ENCODE measurements at places on chromosomes 3 and 15.
A peak's percentile ranks its signal among the peaks of the same experiment; 100 is the strongest.

- H3K4me1 ChIP-seq, result no peaks in the 10 kb centered on the region
- H3K27me3 ChIP-seq, result peaks cover 3% of the 10 kb centered on the region
- no peak overlapping the region for H3K27ac ChIP-seq
- DNase-seq, result no peak
- no peak overlapping the region for H3K4me3 ChIP-seq
These were observed 227.0 kb downstream of the ARRDC4 start for GRCh38 chr15:98187549-98187948.

DNA sequence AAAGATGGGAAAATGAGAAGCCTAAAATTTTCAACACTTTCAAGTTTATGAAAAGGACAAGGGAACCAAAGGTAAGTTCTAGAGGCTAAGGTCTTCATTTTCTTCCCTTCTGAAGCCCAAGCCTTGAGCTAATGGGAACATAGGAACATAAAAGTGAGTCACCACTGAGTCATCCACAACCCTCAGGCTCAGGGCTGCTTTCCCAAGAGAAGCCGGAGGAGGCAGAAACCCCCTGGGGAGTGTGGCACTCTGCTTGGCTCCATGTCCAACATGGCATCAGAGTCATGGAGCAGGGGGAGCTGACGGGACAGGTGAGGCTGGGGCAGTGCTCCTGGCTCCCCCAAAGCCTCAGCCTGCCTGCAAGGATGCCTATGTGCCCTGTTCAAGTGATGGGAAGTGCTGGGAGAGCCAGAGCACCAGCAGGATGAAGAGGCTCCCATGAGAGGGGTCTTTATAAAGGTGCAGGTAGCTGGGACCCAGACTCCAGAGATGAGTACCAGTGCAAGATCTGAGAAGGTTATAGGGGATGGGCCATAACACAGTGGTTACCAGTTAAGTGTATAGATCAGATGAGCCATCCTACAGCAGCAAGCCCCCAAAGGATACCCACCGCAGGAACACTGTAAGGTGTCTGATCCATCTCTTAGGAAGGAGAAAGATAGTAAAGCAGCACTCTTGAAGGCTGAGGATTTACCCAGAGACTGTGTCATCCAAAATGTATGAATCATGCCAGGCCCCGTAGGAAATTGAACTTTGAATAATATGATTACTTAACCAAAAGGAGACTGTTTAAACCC lies 31.8 kb upstream of the RYR3 start:
- H3K27me3 ChIP-seq, result no peaks in the 10 kb centered on the region
- no peaks in the 10 kb centered on the region for H3K36me3 ChIP-seq
- H3K27ac ChIP-seq, result no peak overlapping the region
- no peak overlapping the region for H3K4me3 ChIP-seq
- H3K4me1 ChIP-seq, result peaks cover 4% of the 10 kb centered on the region

DNA sequence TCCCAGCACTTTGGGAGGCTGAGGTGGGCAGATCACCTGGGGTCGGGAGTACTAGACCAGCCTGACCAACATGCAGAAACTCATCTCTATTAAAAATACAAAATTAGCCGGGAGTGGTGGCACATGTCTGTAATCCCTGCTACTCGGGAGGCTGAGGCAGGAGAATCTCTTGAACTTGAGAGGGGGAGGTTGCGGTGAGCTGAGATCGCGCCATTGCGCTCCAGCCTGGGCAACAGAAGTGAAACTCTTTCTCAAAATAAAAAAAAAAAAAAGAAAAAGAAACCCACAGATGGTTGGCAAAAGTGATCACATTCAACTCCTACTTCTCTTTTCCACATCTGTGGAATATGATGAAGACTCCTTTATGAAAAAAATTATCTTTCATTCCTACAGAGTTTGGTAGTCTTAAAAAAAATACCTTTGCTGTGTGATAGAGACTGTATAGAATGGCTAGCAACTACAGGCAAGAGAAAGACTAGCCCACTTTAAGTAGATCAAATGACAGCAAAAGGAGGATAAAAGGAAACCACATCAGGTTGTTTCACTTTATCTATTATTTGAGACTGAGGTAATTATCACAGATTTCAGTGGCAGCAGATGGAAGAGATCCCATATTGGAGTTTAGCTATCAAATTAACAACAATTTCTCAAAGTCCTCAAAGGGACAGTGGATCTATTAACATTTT lies 172.9 kb upstream of the TSPAN3 start:
- no peaks in the 10 kb centered on the region for H3K36me3 ChIP-seq
- H3K27ac ChIP-seq, result no peak overlapping the region
- no peak overlapping the region for H3K4me3 ChIP-seq
- H3K4me1 ChIP-seq, result no peaks in the 10 kb centered on the region
- no peak for DNase-seq

DNA sequence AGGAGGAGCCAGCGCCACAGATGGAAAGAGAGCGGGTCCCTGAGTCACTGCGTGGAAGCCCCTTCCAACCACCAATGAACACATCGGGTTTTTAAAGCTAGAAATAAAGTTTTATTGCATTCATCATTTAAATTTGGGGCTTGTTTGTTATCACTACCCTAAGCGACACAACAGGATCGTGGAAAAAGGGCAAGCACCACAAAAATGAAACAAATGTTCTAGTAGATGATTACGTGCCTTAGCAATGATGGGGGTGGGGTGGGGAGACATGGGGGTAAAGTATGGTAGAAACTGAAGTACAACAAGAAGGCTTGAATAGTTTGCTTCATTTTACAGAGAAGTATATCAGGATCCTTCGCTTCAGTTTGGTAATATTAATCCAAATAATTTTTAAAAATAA lies 221.6 kb upstream of the ATP10A start:
- H3K36me3 ChIP-seq, result no peaks in the 10 kb centered on the region
- H3K4me3 ChIP-seq, result no peak overlapping the region
- H3K27me3 ChIP-seq, result no peaks in the 10 kb centered on the region
- H3K27ac ChIP-seq, result no peak overlapping the region
- H3K4me1 ChIP-seq, result no peaks in the 10 kb centered on the region
- DNase-seq, result no peak

- no peaks in the 10 kb centered on the region for H3K27me3 ChIP-seq
- H3K4me3 ChIP-seq, result no peak overlapping the region
- no peak overlapping the region for H3K27ac ChIP-seq
- no peaks in the 10 kb centered on the region for H3K36me3 ChIP-seq
- no peaks in the 10 kb centered on the region for H3K4me1 ChIP-seq
- DNase-seq, result no peak
These were observed 363.4 kb downstream of the OTOL1 start for GRCh38 chr3:161859865-161860450.

GRCh38 chr3:171142985-171143384 lies 116.5 kb upstream of the SLC2A2 start:
- peaks cover 6% of the 10 kb centered on the region for H3K4me1 ChIP-seq
- no peak overlapping the region for H3K27ac ChIP-seq
- DNase-seq, result no peak

DNA sequence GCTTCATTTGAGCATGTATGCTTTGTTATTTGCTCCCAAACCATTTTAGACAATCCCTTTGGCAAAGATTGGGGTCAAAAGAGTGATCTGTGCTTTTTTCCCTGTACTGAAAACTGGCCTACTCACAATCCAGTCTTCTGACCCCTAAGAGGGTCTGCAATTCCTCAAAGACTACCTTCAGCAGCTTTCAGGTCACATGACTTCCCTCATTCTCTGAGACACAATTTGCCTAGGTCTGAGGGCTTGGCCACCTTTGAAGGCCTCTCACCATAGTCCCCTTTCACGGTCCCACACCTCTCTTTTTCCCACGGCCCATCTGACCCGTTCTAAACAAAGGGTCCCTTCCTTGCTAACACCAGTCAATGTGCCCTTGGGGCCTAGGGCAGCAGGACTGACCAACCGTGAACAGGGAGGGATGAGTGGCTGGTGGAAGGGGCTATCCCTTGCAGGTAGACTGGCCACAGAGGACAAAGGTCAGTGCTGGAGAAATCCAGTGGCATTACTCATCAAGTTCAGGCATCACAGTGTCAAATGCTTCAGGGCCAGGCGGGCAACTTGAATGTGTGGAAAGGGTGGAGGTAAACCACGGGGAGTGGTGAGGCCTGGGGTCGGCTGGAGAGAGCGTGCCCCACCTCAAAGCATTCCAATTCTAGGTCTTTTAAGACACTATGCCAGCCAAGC lies 10.8 kb downstream of the RASL12 start:
- peak overlapping the region; percentile 99 for H3K27ac ChIP-seq
- no peak for DNase-seq
- H3K4me3 ChIP-seq, result no peak overlapping the region

GRCh38 chr15:79003301-79003700 lies 58.5 kb upstream of the CTSH start:
- no peaks in the 10 kb centered on the region for H3K36me3 ChIP-seq
- no peak for DNase-seq
- H3K4me3 ChIP-seq, result no peak overlapping the region
- H3K27ac ChIP-seq, result no peak overlapping the region
- peaks cover 2% of the 10 kb centered on the region for H3K27me3 ChIP-seq
- peaks cover 9% of the 10 kb centered on the region for H3K4me1 ChIP-seq

GRCh38 chr3:59772416-59773408 lies 722.9 kb upstream of the CFAP20DC start:
- H3K27ac ChIP-seq, result no peak overlapping the region
- no peak overlapping the region for H3K4me3 ChIP-seq
- H3K36me3 ChIP-seq, result no peaks in the 10 kb centered on the region
- no peaks in the 10 kb centered on the region for H3K27me3 ChIP-seq
- no peak for DNase-seq

GRCh38 chr3:127228866-127229265 lies 35.9 kb downstream of the PRR23E start:
- H3K27ac ChIP-seq, result no peak overlapping the region
- no peak overlapping the region for H3K4me3 ChIP-seq
- no peaks in the 10 kb centered on the region for H3K4me1 ChIP-seq
- peaks cover 13% of the 10 kb centered on the region for H3K27me3 ChIP-seq
- no peaks in the 10 kb centered on the region for H3K36me3 ChIP-seq

DNA sequence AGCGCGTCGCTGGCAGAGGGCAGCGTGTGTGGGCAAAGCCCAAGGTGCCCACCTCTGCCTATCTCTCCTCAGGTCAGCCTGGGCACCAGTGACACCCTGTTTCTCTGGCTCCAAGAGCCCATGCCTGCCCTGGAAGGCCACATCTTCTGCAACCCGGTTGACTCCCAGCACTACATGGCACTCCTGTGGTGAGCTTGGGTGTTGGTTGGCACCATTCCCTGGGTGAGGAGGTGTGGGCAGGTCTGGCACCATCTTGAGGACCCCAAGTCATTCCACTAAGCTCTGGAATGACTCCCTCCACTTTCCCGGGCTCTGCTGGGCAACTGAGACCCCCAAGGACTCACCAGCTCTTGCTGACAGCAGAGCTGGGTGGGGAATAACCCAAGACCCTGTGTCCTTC lies 28.5 kb downstream of the XYLB start:
- H3K27ac ChIP-seq, result no peak overlapping the region
- no peaks in the 10 kb centered on the region for H3K27me3 ChIP-seq
- no peaks in the 10 kb centered on the region for H3K4me1 ChIP-seq
- no peak overlapping the region for H3K4me3 ChIP-seq
- peaks cover 36% of the 10 kb centered on the region for H3K36me3 ChIP-seq
- DNase-seq, result no peak

DNA sequence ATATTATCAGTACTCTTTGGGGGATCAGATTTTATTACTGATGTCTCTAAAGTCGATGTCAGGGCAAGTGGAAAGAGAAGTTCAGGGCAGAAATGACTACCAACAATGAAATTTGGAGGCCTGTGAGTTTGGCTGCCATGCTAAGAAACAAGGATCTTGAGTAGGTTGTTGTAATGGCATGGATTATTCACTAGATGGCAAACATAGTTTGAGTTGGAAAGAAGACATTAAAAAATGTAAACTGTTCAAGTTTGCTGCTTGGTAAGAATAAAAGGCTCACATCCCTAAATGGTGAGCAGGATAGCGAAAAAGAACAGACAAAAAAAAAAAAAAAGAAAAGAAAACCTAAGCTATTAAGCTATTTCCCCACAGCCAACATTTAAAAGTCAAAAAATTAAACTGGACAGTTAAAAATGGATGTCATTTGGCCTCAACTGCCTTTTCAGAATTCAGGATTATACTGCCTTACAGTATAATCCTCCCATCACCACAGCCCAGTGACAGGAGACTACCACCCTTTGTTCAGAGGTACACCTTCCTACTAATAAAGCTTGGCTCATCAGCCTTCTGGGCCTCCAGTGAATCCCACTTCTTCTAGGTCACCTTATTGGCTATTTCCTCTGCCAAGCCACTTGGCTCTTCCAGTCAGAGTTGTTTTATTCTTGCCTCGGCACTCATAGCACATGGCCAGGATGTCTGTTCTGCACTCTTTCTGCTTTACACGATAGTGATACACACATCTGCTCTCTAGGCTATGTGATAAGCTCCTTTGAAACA lies 163.7 kb downstream of the PLD1 start:
- H3K36me3 ChIP-seq, result peaks cover 14% of the 10 kb centered on the region
- H3K27ac ChIP-seq, result peak overlapping the region; percentile 34
- no peak overlapping the region for H3K4me3 ChIP-seq

GRCh38 chr3:112818289-112818688 lies 28.4 kb downstream of the CD200R1L start:
- H3K4me3 ChIP-seq, result no peak overlapping the region
- H3K27ac ChIP-seq, result no peak overlapping the region
- H3K4me1 ChIP-seq, result peaks cover 9% of the 10 kb centered on the region
- DNase-seq, result no peak

GRCh38 chr15:77503764-77504163 lies 83.1 kb downstream of the HMG20A start:
- no peaks in the 10 kb centered on the region for H3K4me1 ChIP-seq
- H3K36me3 ChIP-seq, result no peaks in the 10 kb centered on the region
- no peak overlapping the region for H3K27ac ChIP-seq
- no peak overlapping the region for H3K4me3 ChIP-seq
- DNase-seq, result no peak
- no peaks in the 10 kb centered on the region for H3K27me3 ChIP-seq

DNA sequence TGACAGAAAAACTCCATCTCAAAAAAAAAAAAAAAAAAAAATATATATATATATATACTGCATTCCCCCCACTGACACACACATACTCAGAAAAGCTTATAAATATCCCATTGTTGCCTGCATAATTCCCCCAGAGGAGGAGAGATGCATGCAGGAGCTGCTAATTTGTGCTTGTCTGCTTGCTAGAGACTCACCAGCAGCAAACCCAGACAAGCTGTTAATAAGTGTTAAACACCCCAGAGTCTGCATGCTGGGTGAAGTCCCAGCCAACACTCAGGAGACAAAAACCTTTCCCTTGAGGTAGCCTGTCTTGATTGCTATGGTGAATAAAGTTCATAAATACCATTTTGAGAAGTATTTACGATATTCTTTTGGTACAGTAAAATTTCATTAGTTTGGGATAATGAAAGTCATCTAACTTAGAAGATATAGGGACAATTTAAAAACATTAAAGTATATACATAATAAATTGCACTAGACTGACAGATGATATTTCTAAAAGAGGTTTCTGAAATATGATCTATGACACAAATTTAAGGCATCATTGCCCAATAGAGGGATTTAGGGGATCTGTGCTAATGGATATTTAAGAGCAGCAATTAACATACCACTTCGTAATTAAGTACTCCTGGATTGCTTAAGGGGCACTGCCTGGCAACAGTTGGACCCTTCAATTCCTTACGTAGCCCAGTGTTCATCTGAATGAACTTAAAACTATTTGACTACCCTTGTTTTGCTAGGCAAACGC lies 400.0 kb upstream of the C2CD4B start:
- DNase-seq, result no peak
- no peaks in the 10 kb centered on the region for H3K27me3 ChIP-seq
- no peaks in the 10 kb centered on the region for H3K36me3 ChIP-seq

Measured in tibial artery (tissue), 4 donors.